ENCODE measurements at places on chromosomes 12 and 14.

- no peak for DNase-seq
These were observed 22.3 kb upstream of the STK38L start for GRCh38 chr12:27221625-27222387.

DNA sequence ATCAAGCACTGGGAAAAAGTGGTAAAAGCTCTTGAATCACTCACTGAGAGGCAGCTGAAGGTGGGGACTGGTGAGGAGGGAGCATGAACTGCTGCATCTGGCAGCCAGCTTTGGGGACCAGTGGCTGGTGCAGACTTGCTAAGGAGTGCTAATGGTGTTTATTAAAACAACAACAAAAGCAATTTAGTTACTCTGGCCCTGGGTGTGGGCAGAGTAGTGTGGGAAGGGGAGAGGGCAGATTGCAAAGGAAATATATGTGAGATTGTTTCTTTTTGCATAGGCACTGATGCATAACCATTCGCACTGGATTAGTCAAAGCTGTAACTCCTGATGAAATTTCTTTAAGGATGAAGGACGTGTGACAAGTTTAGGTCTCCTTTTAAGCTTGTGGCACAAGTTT, 8.1 kb downstream of the TXNRD1 start:
- no peak for DNase-seq

DNA sequence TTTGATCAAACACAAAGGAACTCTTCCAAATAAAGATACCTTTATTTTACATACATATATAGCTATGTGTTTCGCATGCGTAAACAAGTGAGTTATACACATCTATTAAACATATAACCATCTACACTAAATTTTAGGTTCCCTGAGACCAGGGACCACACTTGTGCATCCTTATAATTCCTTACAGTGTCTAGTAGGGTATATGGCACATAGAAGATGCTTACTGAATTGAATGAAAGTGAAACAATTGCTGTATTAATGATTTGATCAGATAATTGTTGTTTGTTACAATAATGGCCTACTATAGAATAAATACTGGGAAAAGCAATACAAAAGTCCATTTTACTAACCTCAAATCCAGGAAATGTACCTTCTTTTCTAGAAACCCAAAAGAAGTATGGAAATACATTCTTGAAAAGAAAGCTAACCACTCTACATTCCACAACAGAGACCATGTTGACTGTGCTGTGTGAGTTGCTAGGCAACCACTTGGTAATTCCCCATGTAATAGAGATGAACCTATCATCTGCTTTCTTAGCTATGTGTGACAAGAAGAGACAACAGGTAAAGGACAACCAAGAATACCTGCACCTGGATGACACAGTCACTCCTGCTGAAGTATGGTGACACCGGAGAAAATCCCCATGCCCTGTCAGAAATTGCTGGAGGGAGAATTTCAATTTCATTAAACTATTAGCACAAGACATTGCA, 11.9 kb upstream of the CIPC start:
- peak; percentile 46 for DNase-seq

GRCh38 chr14:24692382-24693352, 58.7 kb upstream of the GZMB start:
- DNase-seq: no peak

GRCh38 chr14:104215706-104216334, 77.4 kb downstream of the KIF26A start:
- DNase-seq: no peak

GRCh38 chr12:109962398-109962797, 33.8 kb downstream of the GIT2 start:
- DNase-seq: no peak

DNA sequence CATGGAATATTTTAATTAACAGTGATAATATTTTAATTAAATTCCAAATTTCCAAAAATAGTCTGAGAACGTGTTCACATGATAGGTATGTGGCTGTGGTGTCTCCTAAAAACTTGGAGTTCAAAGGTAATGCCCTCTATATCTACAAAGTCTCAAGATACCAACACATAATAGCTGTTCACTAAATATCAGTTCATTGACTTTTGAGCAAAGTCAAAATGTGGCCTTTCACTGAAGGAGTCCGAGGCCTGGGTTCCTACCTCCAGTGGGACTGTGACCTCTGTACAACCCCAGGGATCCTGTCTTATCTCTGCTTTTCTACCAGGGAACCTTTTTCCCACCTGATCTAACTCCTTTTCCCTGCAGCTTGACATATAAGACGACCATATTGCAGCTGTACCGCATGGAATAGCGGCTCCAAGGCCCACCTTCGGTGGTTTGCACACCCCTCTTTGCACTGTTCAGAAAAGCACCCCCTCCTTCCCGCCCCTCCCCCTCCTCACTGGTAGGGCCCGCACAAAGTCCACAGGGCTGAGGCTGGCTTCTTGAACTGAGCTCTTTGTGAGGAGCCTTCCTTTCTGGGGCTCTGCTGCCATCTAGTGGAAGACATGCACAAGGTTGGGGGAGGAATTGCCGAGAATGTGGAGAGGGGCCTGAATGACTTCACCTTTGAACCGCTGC, 3.1 kb downstream of the CCND2 start:
- peak; percentile 55 for DNase-seq

GRCh38 chr12:56130876-56131275, 2.8 kb downstream of the ESYT1 start:
- DNase-seq: no peak

DNA sequence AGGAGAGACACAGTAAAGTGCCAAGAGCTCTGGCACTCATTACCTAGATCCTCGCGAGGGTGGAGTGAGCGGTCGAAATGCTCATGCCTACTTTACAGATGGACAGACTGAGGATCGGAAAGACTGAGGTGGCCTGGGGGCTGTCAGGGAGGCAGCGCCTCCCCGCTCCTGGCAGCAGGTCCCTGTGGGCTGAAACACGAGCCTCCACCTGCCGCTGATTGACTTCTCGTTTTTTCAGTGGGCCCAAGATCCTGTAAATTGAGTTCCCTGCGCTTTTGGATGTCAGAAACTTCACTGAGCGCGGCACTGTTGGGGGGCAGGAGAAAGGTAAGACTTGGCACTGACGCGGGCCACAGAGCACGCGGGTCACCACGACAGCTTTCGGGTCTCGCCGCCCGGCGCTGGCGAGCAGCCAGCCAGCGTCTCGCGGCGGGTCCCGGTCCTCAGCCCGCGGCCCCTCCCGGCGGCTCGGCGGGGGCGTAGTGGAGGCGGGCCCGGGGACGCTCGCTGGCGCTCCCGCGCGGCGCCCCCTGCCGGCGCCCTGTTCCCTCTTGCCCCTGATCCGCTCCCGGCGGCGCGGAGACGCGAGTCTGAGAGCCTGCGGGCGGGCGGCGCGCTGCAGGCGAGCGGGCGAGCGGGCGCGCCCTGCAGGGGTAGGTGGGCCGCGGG, 552 bp upstream of the SCN8A start:
- DNase-seq: no peak

DNA sequence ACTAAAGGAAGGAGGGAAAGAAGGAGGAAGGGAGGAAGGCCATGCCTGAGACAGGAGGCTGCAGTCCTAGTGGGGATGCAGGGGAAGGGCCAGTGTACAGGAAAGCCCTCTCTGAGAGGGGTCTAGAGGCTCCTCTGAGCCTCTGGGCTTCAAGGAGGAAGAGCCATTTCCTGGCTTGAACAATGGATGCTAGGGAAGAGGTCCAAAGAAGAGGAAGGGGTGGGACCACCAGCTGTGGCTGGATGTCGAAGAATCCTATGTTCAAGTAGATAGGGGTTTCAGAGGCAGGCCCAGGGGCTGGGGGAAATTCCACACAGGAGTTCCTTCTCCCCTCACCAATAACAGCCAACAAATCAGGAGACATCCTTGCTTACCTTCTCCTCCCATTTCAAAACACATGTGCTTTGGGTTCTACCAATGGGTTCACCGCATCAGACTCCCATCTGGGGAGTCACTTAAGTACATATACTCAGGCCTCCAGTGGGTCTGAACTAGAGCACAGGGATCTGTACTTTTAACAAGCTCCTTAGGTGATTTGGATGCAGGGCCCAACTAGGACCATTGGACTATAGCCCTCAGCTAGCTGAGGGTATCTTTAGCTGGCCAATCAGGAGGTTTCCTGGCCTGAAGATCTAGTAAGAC, 32.4 kb downstream of the PRPF40B start:
- DNase-seq: no peak

DNA sequence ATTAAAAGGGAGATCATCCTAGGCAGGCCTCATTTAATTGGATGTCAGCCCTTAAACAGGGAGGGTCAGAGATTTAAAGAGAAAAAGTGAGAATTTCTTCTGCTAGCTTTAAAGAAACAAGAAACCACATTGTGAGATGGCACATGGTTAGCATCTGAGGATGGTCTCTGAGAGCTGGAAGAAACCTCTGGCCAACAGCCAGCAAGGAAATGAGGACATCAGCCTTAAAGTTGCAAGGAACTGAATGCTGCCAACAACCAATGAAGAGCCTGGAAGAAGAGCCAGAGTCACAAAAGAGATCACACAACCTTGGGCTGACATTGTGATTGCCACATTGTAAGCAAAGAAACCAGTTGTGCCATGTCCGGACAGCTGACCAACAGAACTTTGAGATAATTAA, 17.5 kb upstream of the FAR2 start:
- no peak for DNase-seq

GRCh38 chr12:2557597-2557996, 237.2 kb upstream of the FKBP4 start:
- no peak for DNase-seq

DNA sequence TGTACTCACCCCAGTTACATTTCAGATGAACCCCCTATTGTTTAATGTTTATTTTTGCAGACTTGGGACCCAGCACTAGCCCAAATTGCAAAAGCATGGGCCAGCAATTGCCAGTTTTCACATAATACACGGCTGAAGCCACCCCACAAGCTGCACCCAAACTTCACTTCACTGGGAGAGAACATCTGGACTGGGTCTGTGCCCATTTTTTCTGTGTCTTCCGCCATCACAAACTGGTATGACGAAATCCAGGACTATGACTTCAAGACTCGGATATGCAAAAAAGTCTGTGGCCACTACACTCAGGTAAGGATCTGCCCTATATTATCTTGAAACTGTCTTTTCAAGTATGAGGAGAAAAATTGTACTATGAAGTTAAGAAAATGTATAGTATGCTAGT, 1.2 kb downstream of the GLIPR1 start:
- no peak for DNase-seq

GRCh38 chr14:88301381-88301780, 21.7 kb downstream of the KCNK10 start:
- no peak for DNase-seq

DNA sequence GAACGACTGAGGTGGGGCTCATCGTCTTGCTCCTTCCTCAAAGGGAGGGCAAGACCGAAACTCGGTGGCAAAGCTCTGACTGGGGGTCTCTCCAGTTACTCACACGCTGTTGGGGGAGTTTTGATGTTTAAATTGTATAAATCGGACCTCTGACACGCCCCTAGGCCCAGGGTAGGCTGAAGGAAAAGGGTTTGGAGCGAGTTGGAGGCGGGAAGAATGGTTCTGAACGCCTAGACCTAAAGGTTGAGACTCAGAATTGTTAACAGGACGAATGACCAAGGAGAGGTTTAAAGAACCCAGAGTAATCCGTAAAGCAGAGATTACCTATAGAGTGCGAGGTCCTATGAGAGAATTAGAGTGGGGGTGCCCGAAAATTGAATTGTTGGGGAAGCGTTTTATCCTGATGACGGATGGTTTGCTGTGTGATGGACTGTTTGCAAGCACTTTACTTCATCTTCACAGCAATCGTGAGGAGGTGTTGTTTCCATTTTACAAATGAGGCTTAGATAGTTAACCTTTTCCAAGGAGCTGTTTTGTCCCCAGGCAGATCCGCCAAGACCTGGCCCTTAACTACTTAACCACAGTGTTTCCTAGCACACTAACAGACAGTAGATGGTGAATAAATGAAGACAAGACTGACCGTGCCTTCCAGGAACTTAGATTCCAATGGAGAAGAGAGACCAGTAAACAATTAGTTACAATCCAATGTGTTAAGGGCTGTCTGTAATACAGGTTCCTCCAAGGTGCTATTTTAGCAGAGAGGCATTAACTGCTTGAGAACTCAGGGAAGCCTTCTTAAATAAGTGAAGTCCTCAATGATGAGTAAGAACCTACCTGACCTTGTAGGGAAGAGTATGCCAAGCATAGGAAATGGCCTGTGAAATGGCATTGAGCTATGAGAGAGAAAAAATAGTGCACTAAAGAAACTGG, 929 bp upstream of the UBE2N start:
- no peak for DNase-seq

- no peak for DNase-seq
These were observed 332.2 kb downstream of the ALG10 start for GRCh38 chr12:34354239-34355200.

GRCh38 chr14:103317251-103317650, 16.8 kb upstream of the EIF5 start:
- no peak for DNase-seq
